ENCODE measurements at places on chromosomes 2 and 18.

DNA sequence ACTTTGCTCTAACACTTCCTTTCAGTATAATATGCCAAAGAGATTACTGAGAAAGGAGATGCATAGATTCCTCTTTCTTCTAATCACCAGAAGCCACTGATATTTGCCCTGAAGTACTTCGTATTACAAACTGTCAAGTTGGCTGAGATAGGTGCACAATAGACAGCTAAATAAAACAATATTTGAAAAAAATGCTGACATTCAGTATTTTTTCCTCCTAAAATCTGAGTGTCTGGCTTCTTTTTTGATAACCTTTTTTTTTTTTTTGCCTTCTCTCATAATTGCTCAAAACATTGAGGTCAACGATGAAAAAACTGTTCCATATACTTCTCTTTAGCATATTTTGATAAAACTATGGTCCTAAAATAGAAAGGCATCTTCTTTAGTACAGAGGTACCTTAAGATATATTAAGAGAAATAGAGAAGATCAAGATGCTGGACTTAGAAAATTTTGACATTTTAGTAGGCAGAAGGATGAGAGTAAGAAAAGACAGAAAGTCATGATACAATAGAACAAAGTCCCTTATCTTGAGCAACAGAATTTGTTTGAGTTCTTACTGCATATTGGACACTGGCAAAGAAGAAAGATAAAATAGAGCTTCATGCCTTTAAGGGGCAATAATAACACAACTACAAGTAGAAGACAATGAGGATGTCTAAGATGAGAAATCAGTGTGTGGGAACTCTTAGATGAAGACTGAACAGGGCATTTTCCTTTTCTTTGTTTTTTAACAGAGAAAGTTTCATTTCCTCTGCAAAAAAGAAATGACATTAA lies 220.7 kb downstream of the PTH2R start:
- DNase-seq: no peak

GRCh38 chr2:109463236-109463635 lies 150.5 kb downstream of the SEPTIN10 start:
- no peak for DNase-seq

- DNase-seq: no peak
These were observed 710.4 kb upstream of the PIK3C3 start for GRCh38 chr18:41244591-41245037.

DNA sequence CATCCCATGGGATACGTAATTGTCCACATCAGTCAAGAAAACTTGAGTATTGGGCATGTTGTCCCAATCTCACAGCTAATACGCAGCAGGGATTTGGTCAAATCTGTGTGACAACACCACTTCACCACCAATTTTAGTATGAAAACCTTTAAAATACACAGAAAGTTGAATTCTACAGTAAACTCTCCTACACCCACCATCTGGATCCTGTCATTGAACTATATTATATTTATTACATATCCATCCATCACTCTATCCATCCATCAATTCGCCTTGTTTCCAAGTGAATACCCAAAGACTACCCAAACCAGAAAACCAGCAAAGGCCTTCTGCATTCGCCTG lies 846 bp upstream of the FKBP7 start:
- no peak for DNase-seq

GRCh38 chr2:149094217-149095015 lies 55.9 kb downstream of the LYPD6B start:
- no peak for DNase-seq

GRCh38 chr2:117933884-117934354 lies 80.0 kb downstream of the CCDC93 start:
- DNase-seq: no peak

DNA sequence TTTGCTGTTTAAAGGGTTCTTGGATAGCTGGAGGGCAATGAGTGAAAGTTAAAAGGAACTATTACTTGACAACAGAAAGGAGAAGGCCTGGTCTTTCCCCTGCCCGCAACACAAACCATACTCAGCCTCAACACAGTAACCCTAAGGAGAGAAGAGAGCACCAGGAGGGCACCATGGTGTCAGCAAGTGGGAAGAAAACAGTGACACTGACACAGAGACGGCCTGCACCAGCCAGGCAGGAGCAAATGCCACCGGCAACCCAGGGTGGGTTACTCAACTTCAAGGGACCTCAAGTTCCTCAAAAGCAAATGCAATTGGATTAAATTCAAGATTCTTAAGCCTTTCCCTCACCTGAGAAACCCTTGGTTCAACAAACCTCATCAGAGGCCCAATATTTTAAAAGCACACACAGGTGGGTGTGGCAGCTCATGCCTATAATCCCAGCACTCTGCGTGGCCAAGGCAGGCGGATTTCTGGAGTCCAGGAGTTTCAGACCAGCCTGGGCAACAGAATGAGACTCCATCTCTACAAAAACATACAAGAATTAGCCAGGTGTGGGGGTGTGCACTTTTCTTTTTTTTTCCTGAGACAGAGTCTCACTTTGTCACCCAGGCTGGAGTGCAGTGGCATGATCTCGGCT lies 52.3 kb downstream of the TFCP2L1 start:
- DNase-seq: no peak

Measured in NCI-H446 (cell line).